ENCODE measurements at places on chromosomes 2 and 18.
A peak's percentile ranks its signal among the peaks of the same experiment; 100 is the strongest.

DNA sequence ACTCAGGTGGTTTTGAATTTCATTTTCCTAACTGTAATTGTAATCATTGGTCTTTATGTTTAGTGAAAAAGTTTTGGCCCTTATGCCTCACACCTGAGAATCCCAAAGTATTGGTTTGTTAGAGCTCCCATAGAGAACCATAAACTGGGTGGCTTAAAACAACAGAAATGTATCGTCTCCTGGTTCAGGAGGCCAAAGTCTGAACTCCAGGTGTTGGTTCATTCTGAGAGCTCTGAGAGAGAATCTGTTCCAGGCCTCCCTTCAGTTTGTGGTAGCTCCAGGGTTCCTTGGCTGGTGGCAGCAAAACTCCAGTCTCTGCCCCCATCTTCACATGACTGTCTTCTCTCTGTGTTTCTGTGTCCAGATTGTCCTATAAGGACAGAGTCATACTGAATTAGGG lies 11.0 kb downstream of the IL37 start:
- DNase-seq: no peak

GRCh38 chr18:50125456-50125855 lies 69.5 kb downstream of the MYO5B start:
- no peak for DNase-seq

DNA sequence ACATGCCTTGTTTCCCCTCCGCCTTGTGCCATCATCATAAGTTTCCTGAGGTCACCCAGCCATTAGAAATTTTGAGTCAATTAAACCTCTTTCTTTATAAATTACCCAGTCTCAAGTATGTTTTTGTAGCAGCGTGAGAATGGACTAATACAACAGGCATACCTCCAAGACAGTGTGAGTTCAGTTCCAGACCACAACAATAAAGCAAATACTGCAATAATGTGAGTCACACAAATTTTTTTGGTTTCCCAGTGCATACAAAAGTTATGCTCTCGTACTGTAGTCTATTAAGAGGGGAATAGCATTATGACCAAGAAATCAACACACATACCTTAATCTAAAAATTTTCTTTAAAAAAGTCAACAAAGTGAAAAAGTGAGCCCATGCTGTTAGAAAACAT lies 217.2 kb downstream of the NR4A2 start:
- DNase-seq: peak; percentile 63

DNA sequence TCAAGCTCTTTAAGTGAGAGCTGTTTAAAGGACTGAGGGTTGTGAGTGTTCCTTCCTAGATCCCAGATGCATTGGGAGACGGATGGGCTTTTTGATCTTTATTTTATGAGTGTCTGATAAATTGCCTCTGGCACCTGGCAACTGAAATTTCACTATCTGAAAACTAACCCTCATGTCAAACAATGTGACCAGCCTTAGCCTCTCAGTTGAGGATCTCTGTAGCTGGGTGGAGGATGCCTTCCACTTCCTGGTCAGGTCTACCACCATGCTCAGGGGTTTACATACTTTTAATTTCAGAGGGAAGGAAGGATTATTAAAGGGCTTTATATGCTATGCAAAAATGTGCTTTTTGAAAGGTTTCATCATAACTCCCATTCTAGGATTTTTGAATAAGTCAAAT lies 70.5 kb upstream of the NT5C1B start:
- no peak for DNase-seq

DNA sequence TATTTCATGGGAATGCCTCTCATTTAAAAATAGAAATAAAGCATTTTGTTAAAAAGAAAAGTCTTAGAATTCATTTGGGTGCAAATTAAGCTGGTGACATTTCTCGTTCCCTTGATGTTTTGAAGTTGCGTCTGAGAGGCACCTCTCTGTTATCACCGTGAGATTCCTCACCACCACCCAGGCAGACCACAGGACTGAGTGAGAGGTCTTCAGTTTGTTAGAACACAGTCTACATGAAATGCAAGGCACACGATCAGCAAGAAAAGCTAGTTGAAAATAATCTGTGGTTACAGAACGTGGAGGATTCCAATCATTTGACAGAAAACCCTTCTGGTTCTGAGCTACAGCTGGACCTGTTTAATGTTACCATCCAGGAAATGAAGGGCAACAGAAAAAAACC lies 116.0 kb downstream of the UXS1 start:
- no peak for DNase-seq

- no peak for DNase-seq
Observed at GRCh38 chr2:82857967-82858366, 1601.1 kb downstream of the SUCLG1 start.

DNA sequence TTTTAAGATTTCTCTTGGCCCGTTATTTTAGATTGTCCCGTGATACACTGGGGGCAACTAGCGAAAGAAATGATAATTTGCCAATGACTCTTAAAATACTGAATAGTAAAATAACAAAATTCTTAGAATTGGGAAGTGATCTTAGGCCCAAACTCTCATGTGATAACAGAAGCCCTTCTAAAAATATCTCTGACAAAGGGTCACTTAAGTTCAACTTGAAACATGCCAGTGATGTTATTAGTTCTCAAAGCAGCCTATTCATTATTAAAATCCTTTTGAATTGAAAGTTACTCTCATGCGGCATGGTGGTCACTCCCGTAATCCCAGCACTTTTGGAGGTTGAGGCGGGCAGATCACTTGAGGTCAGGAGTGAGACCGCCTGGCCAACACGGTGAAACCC lies 920.9 kb downstream of the NRXN1 start:
- no peak for DNase-seq

- no peak for DNase-seq
Observed at GRCh38 chr2:106119074-106119473, 75.0 kb downstream of the UXS1 start.

DNA sequence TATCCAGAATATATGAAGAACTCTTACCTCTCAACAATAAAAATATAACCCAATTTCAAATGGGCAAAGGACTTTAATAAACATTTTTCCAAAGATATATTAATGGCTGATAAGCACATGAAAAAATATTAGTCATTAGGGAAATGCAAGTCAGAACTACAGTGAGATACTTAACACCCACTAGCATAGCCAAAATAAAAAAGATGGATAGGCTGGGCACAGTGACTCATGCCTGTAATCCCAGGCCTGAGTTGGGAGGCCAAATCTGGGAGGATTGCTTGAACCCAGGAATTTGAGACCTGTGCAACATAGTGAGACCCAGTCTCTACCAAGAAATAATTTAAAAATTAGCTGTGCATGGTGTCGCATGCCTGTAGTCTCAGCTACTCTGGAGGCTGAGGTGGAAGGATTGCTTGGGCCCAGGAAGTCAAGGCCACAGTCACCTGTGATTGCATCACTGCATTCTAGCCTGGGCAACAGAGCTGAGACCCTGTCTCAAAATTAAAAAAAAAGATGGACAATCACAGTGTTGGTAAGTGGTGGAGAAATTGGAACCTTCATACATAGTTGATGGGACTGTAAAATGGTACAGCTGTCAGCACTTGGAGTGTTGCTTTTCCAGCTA lies 25.1 kb downstream of the MARCHF7 start:
- peak; percentile 51 for DNase-seq

- DNase-seq: no peak
Observed at GRCh38 chr2:19250906-19251305, 107.5 kb downstream of the OSR1 start.

GRCh38 chr2:160425434-160426151 lies 68.0 kb downstream of the RBMS1 start:
- peak; percentile 90 for DNase-seq

- DNase-seq: no peak
Observed at GRCh38 chr2:72685638-72686213, 140.1 kb downstream of the EXOC6B start.

DNA sequence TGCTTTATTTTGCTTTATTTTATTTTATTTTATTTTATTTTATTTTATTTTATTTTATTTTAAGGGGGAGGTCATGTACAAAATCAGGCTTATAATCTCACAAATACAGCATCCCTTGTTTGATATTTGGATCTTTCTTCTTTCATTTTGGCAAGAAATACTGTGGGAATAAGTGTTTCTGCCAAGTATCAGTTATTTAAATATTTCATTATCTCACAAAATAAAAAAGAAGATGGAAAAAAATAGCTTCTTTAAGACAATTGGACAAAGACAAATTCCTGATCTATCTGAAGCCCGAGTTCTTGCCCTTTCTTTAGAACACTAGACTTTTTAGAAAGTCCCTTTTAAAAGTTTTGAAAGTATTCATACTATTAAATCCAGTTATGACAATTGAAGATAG lies 560.5 kb upstream of the ZEB2 start:
- DNase-seq: no peak

DNA sequence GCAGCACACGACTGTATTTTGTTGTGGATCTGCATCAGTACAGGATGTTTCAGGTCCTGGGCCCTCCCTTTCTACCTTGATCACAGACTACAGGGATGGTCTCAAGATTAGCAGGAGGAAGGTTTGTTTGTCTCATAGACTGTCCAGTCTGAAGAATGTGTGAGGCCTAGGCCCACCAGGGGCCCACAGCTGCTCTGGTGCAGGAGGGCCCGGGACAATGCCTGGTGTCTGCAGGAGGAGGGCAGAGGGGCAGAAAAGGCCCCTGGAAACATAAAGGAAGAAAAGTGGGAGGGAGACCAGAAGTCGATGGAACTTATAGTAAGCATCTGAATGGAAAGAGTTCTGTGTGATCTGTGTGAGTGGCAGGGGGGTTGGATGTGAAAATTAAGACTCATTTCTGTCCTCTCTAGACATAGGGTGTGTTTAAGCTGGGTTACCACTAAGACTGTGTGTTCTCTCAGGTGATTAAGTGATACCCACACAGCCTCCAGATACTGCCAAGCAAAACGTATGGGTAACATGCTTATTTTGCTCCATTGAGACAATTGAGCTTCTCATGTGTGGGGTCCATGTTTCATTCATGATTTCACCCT lies 33.4 kb upstream of the LPIN2 start:
- no peak for DNase-seq

GRCh38 chr2:76314271-76315020 lies 603.7 kb upstream of the GCFC2 start:
- DNase-seq: no peak

DNA sequence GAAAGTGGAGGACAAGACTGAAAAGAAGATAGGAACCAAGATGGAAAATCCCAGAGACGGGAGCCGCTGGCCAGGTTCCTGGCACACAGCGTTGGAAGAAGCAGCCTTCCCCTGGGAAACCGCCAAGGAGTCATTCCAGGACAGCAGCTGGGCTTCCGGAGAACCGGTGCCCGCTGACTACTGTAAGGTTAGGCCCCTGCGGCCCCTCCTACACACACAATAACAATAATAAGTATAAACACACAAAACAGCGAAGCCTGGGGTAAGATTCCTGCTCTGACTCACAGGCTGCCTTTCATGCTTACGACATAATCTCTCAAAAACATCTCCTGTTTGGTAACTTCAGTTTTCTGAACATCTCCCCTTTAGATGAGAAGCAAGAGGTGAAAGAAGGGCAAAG lies 28.1 kb upstream of the MYCN start:
- DNase-seq: peak; percentile 46

GRCh38 chr2:38690499-38691420 lies 24.8 kb downstream of the GALM start:
- DNase-seq: peak; percentile 95

Data from GM23248 (cell line).